Activated CD4-positive, alpha-beta T cell treated with anti-CD3 and anti-CD28 coated beads, Interleukin-2, amount 10 ng/mL, durations not matched to agents 24 days and 14 days (primary cell): ENCODE measurements at places on chromosomes 1 and 21. TPM values are rescaled to one million over a fixed set of nuclear protein-coding genes. Genes with fewer than 3 reads are reported as not detected.

C1orf116 gene
- not detected in 2 replicates for total RNA-seq

FLVCR1 gene
- total RNA-seq: 17.9 and 21.8 TPM in 2 replicates

C1orf210 gene
- not detected in 2 replicates for total RNA-seq

UBASH3A gene
- 61.4 and 65.7 TPM in 2 replicates for total RNA-seq

CLDN14 gene
- total RNA-seq: not detected in 2 replicates

CALML6 gene
- total RNA-seq: 0.59 TPM in 1 of 2 replicates, not detected in the other

DNA sequence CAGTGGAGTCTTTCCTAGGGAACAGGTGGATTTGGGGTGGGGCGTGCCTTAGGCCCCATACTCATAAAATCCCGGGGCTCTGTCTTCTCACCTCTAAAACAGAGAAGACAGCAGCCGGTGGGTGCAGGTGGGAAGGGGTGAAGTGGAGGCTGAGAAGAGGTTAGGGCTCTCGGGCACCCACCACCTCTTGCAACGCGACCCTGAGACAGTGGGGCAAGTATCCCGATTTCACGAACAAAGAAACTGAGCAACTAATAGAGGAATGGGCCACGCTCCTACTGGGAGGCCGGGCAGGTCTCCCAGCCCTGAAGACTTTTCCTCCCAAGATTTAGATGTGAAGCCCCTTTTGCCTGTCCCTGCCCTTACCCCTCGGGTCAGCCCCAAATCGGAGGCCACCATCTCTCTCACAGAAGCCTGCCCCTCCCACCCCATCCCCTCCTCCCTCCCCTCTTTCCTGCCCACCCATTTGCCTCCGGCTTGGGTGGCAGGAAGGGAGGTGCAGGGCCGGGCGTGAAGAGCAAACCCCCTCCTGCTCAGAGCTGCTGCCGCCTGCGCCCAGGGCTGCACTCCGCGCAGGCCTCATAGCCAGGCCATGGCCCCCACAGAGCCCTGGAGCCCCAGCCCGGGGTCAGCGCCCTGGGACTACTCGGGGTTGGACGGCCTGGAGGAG, at the start of gene GPR25:
TSS of gene GPR25 (plus strand) at position 536 of the 670 bp plus-strand sequence. CDS start at position 593, 57 bp downstream.
- DNase-seq: peak; percentile 49

- DNase-seq: no peak
These were observed 37.4 kb downstream of the PRDM2 start for GRCh38 chr1:13737398-13737797.

DNA sequence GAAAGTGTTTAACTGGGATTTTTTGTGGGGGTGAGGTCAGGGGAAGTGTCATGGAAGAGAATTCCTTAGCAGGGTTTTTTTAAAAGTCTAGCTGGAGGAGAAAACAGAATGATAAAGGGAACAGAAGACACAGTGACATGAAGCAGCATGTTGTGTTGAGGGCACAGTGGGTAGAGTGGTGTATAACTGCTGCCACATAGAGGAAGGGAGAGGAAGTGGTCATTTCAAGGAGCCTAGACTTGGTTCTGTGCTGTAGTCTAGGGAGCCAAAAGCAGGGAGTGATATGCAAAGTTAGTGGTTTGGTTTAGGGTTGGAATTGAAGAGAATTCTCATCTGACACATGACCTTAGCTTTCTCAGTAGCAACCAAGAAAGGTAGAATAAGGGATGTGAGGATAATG, 10.2 kb downstream of the EEIG2 start:
- peak; percentile 73 for DNase-seq

- DNase-seq: no peak
These were observed 14.8 kb downstream of the DCST2 start for GRCh38 chr1:155018617-155019348.

DNA sequence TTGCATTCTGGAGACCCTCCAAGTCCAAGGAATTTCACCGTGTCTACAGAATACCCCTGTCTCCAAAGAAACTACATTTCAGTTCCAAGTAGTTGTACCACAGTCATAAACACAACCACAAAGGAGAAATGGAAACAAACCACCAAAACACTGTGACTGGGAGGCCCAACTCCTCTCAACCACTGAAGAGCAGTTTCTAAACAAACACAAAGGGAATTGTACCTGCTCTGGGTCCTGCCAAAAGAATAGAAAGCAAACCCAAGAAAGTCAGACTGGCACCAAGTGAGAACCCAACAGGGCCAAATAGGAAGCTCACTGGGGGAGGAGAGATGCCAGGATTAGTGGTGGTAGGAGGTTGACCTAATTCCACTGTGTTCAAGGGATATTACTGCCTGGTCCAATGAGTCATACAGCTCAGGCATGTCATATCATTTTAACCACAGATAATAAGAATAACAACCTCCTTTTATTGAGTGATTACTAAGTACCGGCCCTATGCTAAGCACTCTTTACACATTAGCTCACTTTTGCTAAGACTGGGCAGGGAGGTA, 123.9 kb upstream of the PPP2R5A start:
- peak; percentile 67 for DNase-seq

DNA sequence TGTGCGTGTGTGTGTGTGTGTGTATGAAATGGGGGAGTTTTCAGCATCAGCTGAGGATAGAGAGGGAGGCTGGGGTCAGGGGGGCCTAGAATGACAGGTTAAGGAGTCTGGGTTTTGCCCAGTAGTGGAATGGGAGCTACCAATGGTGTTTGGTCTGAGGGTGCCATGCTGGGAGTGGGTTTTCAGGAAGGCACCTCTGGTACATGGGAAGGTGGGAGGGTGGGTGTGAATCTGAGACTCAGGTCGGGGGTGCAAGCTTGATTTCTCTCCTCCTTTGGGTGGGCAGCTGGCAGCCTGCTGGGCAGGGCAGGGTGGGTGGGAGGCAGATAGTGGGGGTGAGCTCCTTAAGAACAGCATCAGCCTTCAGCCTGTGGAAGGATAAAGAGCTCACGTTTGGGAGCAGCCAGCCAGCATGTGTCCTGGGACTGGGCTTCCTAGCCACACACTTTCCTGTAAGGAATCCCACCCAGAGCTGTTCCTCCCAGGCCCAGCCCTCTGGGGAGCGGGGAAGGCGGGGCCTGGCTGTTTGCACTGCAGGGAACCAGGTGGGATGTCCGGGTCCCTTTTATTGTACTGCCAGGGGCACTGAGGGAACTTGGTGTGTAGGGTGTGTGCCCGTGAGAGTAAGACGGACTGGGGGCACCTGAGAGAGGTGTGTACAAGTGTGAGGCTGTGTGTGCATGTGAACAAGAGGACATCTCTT, 152.8 kb downstream of the FOXD2 start:
- DNase-seq: peak; percentile 14

DNA sequence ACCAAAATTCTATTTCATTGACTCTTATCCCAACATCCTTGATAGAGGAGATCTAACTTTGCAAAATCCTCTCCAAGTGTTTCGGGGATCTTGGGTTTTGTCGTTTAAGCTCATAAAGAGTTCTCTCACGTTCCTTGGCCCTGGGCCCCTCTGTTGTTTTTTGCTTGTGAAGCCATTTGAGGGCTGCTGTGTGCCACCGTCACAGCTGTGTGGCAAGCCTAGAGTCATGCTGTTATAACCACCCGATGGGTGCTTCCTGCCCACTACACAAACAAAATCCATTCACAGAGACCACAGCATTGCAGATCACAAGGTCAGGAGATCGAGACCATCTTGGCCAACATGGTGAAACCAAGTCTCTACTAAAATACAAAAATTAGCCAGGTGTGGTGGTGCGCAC, 154.1 kb downstream of the ADSS2 start:
- DNase-seq: no peak

DNA sequence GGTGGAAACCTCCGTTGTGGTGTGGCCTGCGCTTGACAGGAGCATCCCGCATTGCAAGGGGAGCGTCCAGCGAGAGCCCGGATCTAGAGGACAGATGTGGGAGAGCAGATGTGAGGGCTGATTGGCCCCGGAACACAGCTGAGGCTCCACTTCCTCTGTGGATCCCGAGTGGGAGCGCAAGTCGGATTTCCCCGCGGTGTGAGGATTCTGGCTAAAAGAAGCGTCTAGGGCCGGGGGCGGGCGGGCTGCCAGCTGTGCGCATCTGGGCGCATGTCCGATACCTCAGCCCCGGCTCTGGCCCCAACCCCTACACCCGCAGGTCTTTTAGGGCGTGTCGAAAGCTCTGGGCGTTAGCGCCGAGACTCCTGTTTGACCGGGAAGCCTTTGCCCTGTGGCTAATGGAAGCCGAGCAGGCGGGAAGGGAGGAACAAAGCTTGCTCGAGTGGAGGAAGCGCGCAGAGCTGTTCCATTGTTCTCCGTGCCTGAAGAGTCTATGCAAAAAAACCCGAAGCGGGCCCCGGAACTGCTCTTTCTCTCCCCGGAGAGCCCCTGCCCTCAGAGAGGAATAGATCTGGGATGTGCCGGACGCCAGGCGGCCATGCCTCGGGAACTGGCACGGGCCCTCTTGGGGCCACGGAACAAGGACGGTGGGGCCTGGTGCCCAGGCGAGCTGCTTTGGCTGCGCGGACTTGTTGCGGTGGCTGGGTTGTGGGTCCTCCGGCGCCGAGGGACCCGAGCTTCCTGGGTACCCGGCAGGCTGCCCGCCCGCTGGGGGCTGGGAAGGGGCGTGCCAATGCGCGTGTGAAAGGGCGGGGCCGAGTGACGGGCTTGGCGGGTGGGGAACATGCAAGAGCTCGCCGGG, 111.1 kb downstream of the NAV1 start:
- no peak for DNase-seq

GRCh38 chr1:15384301-15384901, 25.3 kb upstream of the EFHD2 start:
- DNase-seq: peak; percentile 57

GRCh38 chr1:170568197-170568596, 36.2 kb downstream of the GORAB start:
- DNase-seq: no peak

DNA sequence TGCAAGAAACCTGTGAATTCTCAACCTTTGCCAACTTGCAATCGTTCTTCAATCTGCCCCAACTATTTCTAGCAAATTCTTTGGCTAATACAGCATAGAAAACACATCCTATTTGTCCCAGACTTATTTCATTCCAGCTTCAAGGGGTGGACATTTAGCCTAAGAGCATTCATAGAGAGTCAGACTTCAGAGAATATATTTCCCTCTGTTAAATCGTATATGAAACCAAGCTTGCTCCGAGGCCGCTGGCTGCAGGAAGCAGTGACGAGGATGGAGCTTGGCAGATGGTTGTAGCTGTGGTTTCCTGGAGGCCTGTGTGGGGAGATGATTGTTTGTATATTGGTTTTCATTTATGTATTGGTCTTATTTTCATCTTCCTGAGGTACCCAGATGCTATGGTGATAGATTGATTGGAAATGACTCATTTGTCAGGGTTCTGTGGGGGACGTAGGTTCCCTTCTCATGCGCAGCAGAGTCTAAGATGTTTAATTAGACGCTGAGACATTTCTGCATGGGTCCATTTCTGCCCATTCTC, 26.1 kb downstream of the MAN1C1 start:
- DNase-seq: peak; percentile 93

- DNase-seq: no peak
These were observed 1260.3 kb downstream of the PLA2G4A start for GRCh38 chr1:188089015-188089414.

DNA sequence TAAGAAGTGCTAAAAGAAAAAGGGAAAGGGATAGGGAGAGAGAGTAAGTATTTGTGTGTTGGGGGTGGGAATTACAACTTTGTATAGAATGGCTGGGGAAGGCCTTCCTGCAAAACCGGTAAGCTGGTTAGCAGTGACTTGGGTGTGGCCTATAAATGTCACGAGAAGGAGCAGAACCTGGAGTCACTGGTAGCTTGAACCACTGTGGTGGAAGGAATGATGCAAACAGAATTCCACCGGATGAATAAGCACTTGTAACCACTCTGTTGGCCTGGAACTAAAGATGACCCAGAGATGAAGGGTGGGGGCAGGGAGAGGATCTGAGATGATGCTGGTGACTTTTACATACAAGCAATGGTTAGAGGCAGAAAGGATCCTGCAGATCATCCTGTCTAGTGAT, 8.9 kb downstream of the XKR8 start:
- DNase-seq: no peak

GRCh38 chr1:115465802-115466363, 127.8 kb upstream of the NGF start:
- no peak for DNase-seq

DNA sequence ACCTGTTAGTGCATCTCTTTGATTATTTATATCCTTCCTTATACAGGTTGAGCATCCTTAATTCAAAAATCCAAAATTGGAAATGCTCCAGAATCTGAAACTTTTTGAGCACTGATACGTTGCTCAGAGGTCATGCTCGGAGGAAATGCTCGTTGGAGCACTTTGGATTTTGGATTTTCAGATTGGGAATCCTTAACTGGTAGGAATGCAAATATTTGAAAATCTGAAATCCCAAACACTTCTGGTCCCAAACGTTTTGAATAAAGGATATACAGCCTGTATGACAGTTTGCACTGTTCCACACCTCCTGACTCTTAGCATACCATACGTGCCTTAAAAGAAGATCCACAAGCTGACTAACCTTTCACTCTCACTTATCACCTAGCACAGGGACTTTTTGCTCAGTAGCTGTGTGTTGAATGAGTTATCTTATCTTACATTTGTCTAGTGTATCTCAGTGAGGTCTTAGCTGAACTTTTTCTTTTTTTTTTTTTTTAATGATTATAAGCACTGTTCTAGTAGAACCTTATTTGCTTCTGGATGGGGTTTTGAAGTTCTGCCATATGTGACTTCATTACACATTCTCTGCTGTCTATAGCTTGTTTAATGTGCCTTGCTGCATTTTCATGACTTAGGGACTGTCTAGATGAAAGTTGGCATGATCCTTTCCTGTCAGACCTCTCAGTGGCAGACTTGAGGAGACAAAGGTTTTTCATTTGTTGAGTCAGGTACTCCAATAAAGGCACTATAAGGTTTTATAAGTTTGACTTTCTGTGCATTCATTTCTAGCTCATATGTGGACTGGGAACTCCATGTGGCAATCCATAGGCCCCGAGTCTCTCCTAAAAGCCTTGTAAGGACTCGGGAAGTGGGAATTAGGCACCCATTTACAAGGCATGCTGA, 21.6 kb downstream of the PTGFRN start:
- DNase-seq: no peak

- DNase-seq: no peak
These were observed 175.8 kb downstream of the TYW3 start for GRCh38 chr1:74908797-74909196.

DNA sequence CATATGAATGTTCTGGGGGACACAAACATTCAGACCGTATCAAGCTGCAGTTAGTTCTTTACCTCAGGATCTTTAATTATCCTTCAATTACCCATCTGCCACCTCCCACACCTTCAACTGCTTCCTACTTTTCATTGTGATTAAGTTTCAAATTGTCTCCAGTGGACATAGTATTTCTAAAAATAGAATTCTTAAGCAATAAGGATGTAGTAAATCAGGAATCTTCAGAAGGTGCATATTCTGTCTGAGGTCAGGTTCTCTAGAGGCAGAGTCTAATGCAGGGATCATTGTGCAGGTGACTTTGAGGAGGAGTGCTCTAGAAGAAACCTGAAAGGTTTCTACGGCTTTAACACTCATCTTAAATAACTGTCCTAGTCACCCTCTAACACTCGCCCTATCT, 102.6 kb upstream of the PPP2R5A start:
- no peak for DNase-seq

GRCh38 chr1:117644696-117645311, 39.0 kb downstream of the TENT5C start:
- no peak for DNase-seq

GRCh38 chr21:29238053-29238966, 60.4 kb upstream of the BACH1 start:
- DNase-seq: no peak
